ENCODE measurements at places on chromosomes 4 and X. TPM values are rescaled to one million over a fixed set of nuclear protein-coding genes. Genes with fewer than 3 reads are reported as not detected.
A peak's percentile ranks its signal among the peaks of the same experiment; 100 is the strongest.

PRKG2 gene
- not detected for total RNA-seq

MPP1 gene
- total RNA-seq: 10.6 TPM

NSUN7 gene
- 2.4 TPM for total RNA-seq

NKAP gene
- total RNA-seq: 8.3 TPM

DNA sequence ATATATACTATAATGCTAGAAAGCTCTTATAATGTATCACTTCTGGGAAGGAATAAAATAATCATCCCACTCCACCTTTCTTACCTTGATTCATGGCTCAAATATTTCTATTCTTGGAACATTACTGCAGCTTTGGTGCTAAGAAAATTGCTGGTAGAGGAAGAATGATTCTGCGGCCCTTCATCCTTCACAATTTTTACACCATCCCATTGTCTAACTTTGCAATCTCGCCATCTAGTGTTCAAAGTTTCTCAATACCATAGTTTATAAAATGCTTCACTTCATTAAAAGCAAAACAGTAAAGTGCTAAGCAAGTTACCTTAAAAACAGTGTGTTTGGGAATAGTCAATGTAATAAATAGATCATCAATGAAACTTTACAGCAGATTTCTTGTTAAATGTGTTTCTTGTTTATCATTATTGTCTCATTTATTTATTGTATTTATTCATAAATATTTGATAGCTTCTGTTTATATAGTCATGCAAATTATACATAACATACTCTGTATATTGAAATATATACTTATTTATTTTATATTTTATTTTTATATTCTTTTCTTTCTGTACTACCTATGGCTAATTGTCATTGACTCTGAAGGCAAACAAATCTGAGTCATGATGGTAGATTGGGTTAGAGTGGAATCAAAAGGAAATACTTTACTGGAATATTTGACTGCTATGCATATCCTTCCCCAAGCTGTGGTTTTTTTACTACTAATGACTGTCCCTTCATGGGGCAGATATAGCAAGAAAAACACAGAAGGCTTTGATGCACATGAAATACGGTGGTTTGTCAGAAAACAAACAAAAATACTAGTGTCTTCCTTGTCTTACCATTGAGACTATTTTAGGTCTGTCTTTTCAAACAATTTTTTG lies 390.7 kb downstream of the MAPK10 start:
- H3K4me3 ChIP-seq: no peak overlapping the region
- DNase-seq: no peak
- peaks cover 12% of the 10 kb centered on the region for H3K36me3 ChIP-seq
- no peak overlapping the region for H3K27ac ChIP-seq
- no peaks in the 10 kb centered on the region for H3K27me3 ChIP-seq
- H3K4me1 ChIP-seq: peaks cover 46% of the 10 kb centered on the region

GRCh38 chrX:107826238-107827029 lies 768 bp downstream of the MID2 start:
- peak overlapping the region; percentile 79 for H3K27ac ChIP-seq
- DNase-seq: peak; percentile 86
- no peaks in the 10 kb centered on the region for H3K36me3 ChIP-seq
- peak overlapping the region; percentile 72 for H3K4me3 ChIP-seq
- H3K4me1 ChIP-seq: peaks cover 20% of the 10 kb centered on the region

GRCh38 chr4:157221426-157221894 lies 932 bp downstream of the GRIA2 start:
- H3K27ac ChIP-seq: no peak overlapping the region
- H3K4me1 ChIP-seq: peaks cover 24% of the 10 kb centered on the region
- H3K36me3 ChIP-seq: peaks cover 4% of the 10 kb centered on the region
- no peak for DNase-seq
- peaks cover 70% of the 10 kb centered on the region for H3K27me3 ChIP-seq

- no peak overlapping the region for H3K27ac ChIP-seq
- H3K4me3 ChIP-seq: no peak overlapping the region
- H3K4me1 ChIP-seq: no peaks in the 10 kb centered on the region
- no peaks in the 10 kb centered on the region for H3K36me3 ChIP-seq
- no peak for DNase-seq
- no peaks in the 10 kb centered on the region for H3K27me3 ChIP-seq
Observed at GRCh38 chr4:104575278-104575677, 80.6 kb upstream of the CXXC4 start.

- no peaks in the 10 kb centered on the region for H3K4me1 ChIP-seq
- no peaks in the 10 kb centered on the region for H3K36me3 ChIP-seq
- H3K27ac ChIP-seq: no peak overlapping the region
- no peak overlapping the region for H3K4me3 ChIP-seq
Observed at GRCh38 chr4:153364061-153364460, 19.6 kb downstream of the MND1 start.

- H3K4me3 ChIP-seq: no peak overlapping the region
- no peaks in the 10 kb centered on the region for H3K36me3 ChIP-seq
- H3K27me3 ChIP-seq: no peaks in the 10 kb centered on the region
Observed at GRCh38 chr4:32672359-32672758, 1952.2 kb downstream of the PCDH7 start.

- DNase-seq: no peak
- H3K4me1 ChIP-seq: peaks cover 97% of the 10 kb centered on the region
- no peaks in the 10 kb centered on the region for H3K27me3 ChIP-seq
- H3K27ac ChIP-seq: peak overlapping the region; percentile 92
- peak overlapping the region; percentile 70 for H3K4me3 ChIP-seq
Observed at GRCh38 chr4:76987153-76987591, 37.6 kb downstream of the SEPTIN11 start.

GRCh38 chr4:38177641-38178391 lies 217.6 kb downstream of the PTTG2 start:
- no peaks in the 10 kb centered on the region for H3K36me3 ChIP-seq
- H3K4me3 ChIP-seq: no peak overlapping the region
- no peak for DNase-seq
- peaks cover 3% of the 10 kb centered on the region for H3K4me1 ChIP-seq
- no peaks in the 10 kb centered on the region for H3K27me3 ChIP-seq

GRCh38 chrX:44291468-44292092 lies 51.9 kb downstream of the EFHC2 start:
- H3K27me3 ChIP-seq: no peaks in the 10 kb centered on the region
